ENCODE measurements at places on chromosomes 7 and 10.

GRCh38 chr7:37128327-37129034 is 320.2 kb downstream of the ELMO1 start:
- no peak for DNase-seq

GRCh38 chr7:117790251-117790650 is 83.0 kb downstream of the CTTNBP2 start:
- no peak for DNase-seq

DNA sequence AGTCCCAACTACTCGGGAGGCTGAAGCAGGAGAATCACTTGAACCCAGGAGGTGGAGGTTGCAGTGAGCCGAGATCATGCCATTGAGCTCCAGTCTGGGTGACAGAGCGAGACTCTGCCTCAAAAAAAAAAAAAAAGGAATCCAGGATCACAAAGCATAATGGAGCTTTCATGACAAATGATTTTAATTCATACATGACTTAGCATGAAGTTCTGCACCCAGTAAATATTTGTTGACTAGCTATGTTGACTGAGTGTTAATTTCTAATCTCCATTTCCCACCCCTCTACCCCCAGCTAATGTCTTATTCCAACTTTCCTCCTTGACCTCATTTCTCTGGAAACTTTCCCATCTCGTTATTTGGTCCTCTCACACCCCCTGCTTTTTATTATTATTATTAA is 53.3 kb downstream of the ATOH7 start:
- no peak for DNase-seq

DNA sequence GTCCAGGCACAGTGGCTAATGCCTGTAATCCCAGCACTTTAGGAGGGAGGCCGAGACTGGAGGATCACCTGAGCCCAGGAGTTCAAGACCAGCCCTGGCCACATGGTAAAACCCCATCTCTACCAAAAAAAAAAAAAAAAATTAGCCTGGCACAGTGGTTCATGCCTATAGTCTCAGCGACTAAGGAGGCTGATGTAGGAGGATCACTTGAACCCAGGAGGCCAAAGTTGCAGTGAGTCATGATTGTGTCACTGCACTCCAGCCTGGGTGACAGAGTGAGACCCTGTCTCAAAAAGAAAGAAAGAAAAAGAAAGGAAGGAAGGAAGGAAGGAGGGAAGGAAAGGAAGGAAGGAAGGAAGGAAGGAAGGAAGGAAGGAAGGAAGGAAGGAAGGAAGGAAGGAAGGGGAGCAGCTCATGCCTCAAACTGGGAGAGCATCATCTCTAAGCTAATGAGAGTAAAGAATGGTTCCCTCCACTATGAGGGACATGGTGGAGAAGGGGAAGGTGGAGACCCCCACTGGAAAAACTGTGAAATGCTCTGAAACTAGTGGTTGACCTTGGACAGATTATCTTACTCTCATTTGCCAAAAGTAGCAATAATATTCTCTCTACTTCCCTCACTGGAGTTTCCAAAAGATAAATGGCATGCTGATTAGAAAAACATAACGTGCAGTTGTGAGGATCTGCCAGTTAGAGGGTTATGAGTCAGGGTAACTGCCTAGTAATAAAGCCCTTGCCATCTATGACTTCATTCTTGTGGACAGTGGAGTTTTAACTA is 16.8 kb downstream of the GIMAP5 start:
- DNase-seq: no peak

DNA sequence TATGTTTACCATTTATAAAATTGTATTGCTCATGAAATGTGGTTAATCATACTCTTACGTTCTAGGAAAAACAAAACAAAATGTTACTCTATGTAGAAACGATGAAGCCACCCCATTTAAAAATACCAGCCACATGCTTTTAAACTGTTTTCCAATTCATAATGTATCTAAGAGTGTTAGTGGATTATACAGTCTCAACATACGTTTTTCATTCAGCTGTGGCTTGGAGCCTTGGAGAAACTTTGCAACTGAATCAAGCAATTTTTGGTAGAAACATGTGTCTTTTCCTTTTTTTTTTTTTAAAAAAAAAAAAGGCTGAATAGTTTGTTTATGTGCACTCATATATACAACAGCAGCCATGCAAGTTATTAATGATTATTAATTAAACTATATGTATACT is 378.0 kb upstream of the SEMA3D start:
- DNase-seq: no peak

Data from fibroblast of lung (primary cell).